ENCODE measurements at places on chromosomes 6 and 20. TPM values are rescaled to one million over a fixed set of nuclear protein-coding genes. Genes with fewer than 3 reads are reported as not detected.

The RSPO4 gene
- total RNA-seq, result not detected

The FANCE gene
- total RNA-seq, result 3.6 TPM

The ANKRD66 gene
- not detected for total RNA-seq

The CHD6 gene
- total RNA-seq, result 6.2 TPM

The SYNDIG1 gene
- total RNA-seq, result 1.9 TPM

The SLC32A1 gene
- not detected for total RNA-seq

The ZSCAN31 gene
- 1.4 TPM for total RNA-seq

The HLA-DOA gene
- total RNA-seq, result not detected

The FOXS1 gene
- 0.17 TPM for total RNA-seq

The GCNT2 gene
- 4.9 TPM for total RNA-seq

The SNAP91 gene
- 0.07 TPM for total RNA-seq

The COL21A1 gene
- total RNA-seq, result 0.50 TPM

The C6orf141 gene
- 13.3 TPM for total RNA-seq

The GSTA3 gene
- total RNA-seq, result not detected

The SLC24A3 gene
- not detected for total RNA-seq

The NOTCH4 gene
- 1.1 TPM for total RNA-seq

The NRN1 gene
- total RNA-seq, result 0.59 TPM

The LHFPL5 gene
- 0.12 TPM for total RNA-seq

The TXLNB gene
- total RNA-seq, result not detected
